ENCODE measurements at places on chromosomes 6 and 20.

DNA sequence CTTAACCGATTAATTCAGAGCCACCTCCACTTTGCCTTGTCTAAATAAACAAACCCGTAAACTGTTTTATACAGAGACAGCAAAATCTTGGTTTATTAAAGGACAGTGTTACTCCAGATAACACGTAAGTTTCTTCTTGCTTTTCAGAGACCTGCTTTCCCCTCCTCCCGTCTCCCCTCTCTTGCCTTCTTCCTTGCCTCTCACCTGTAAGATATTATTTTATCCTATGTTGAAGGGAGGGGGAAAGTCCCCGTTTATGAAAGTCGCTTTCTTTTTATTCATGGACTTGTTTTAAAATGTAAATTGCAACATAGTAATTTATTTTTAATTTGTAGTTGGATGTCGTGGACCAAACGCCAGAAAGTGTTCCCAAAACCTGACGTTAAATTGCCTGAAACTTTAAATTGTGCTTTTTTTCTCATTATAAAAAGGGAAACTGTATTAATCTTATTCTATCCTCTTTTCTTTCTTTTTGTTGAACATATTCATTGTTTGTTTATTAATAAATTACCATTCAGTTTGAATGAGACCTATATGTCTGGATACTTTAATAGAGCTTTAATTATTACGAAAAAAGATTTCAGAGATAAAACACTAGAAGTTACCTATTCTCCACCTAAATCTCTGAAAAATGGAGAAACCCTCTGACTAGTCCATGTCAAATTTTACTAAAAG lies 2.7 kb downstream of the FOXC1 start:
- DNase-seq: no peak

- no peak for DNase-seq
These were observed 74.5 kb downstream of the HUS1B start for GRCh38 chr6:582370-582769.

GRCh38 chr20:39264506-39265172 lies 302.5 kb downstream of the DHX35 start:
- DNase-seq: peak; percentile 25

DNA sequence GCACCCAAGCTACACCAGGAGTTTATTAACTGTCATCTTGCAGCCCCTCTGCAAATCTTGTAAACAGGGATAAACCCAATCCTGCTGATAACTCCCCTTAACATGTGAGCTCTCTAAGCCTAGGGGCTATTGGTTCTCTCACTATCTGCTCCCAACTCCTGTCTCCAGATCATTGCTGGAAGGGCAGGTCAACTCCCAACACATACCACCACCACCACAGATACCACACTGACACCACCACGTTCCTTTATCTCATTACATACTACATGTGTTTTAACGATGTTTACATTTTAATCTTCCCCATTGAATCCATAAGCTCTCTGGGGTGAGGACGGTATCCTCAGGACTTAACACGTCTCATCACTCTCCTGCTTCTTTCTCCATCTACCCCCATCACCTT lies 51.8 kb downstream of the SIM1 start:
- DNase-seq: no peak
